NCI-H146 (cell line): ENCODE measurements at places on chromosomes 12 and 14.

GRCh38 chr14:105330491-105330895, 15.9 kb downstream of the PACS2 start:
- DNase-seq, result no peak

DNA sequence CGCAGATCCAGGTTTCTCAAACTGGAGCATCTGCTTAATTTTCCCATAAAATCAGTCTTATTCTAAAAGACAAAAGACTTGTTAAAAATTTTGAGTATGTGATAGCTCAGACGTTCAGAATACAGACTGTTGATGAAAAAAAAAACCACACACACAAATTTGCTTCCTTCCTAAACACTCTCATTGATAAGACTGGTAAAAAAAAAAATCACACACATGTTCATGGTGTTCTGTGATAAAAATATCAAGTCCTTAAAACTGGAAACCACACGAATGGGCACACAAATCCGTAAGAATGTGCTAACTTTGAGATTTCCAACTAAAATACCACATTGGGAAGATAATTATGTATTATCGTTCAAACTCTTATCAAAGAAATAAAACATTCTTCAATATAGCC, 6.7 kb upstream of the ARID4A start:
- no peak for DNase-seq

DNA sequence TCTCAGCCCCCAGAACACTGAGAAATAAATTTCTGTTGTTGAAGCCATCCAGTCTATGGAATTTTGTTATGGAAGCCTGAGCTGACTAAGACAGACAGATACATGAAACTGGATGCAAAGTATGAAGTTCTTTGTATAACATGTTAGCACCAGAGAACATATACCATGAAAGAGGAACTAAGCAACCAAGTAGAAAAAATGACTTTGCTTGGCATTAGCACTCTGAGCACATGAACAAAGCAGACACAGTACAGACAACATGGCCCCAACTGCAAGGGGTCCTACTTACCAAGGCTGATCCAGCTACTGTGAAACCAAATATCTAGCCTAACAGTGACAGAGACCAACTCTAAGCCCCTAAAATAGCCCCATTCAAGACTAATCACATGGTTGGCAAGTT, 13.8 kb downstream of the EXOC5 start:
- DNase-seq, result no peak

GRCh38 chr12:22059976-22060647, 14.1 kb downstream of the CMAS start:
- DNase-seq, result no peak

- DNase-seq, result no peak
Measured at GRCh38 chr12:89817501-89818226, 109.0 kb upstream of the ATP2B1 start.

DNA sequence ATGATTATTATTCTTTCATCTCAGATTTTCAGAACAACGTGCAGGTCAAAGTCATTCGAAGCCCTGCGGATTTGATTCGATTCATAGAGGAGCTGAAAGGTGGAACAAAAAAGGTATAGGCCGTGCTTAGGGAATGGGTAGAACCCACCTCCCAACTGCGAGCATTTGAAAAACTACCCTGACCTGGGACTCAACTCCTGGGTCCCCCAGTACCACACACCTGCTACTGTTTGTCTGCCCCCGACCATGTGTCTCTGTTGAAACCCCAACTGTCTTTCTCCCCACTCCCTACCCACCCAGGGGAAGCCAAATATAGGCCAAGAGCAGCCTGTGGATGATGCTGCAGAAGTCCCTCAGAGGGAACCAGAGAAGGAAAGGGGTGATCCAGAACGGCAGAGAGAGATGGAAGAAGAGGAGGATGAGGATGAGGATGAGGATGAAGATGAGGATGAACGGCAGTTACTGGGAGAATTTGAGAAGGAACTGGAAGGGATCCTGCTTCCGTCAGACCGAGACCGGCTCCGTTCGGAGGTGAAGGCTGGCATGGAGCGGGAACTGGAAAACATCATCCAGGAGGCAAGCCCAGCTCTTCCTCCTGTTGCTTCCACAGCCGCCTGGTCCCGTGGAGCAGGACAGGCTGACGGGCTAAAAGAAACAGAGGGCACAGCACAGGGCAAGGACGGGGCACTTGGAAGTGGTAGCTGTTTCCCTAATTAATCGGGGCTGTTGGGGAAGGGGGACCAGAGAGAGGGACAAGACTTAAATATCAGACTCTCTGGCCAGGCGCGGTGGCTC, 20.5 kb downstream of the AGAP2 start:
- DNase-seq, result no peak

DNA sequence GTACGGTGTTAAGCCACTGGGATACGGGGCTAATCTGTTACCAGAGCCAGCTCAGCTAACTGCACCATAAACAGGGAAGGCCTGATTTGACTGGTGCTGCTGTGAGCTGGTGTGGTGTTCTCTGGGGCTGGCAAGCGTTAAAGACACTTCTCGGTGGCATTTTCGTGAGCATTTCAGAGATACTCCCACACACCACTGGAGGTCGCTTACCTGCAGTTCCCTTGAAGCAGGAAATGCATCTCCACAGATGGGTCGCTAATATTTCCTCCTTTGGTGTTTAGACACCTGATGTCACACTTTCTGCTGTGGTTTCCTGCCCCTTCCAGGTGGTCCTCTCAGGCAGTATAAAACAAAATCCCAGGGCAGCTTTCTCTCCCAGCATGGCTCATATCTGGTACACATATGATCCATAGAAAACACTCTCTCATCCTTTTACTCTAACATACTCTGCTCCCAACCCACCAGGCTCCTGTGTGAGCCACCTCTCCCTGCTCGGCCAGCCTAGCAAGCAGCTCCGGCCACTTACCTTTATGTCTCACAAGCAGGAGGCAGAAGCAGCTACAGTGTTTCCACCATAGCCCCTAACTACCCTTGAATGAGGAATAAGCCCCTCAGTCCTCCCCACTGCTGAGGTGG, 129.9 kb upstream of the GRIN2B start:
- DNase-seq, result peak; percentile 11

DNA sequence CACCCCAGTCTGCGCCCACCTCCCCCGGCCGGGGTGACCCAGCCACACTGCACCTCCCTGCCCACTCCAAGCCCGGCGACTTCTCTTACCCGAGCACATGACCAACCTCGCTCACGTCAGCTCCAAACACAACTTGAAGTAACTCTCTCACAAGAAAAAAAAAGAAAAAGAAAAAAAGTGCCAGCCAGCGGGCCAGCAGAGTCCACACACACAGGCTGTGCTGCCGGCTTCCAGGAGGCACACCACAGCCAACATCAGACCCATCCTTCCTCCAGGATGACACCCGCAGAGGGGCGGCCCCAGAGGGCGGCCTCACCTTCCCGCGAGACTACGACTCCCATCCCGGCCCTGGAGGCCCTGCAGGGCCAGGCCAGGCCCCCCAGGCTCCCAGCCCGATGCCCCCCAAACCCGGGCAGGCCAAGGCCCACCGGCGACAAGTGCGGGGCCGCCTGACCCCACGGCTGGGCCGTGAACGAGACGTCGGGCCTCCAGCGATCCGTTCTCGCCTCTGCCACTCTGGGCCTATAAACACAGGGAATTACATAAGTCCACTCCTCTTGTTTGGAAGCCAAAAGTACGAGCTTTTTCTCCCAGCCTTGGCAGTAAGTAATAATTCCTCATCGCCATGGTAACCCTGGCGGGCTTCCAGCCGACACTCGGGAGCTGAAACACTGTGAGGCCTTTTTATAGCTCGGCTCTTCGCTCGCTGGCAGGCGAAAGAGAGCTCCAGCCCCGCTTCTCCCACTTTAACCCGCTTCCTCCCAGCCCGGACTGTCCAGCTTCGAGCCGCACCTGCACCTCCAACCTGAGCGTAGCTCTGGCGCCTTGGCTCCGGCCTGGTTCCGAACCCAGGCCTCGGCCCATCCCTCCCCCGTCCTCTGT, 49.1 kb downstream of the NCOR2 start:
- DNase-seq, result peak; percentile 91

DNA sequence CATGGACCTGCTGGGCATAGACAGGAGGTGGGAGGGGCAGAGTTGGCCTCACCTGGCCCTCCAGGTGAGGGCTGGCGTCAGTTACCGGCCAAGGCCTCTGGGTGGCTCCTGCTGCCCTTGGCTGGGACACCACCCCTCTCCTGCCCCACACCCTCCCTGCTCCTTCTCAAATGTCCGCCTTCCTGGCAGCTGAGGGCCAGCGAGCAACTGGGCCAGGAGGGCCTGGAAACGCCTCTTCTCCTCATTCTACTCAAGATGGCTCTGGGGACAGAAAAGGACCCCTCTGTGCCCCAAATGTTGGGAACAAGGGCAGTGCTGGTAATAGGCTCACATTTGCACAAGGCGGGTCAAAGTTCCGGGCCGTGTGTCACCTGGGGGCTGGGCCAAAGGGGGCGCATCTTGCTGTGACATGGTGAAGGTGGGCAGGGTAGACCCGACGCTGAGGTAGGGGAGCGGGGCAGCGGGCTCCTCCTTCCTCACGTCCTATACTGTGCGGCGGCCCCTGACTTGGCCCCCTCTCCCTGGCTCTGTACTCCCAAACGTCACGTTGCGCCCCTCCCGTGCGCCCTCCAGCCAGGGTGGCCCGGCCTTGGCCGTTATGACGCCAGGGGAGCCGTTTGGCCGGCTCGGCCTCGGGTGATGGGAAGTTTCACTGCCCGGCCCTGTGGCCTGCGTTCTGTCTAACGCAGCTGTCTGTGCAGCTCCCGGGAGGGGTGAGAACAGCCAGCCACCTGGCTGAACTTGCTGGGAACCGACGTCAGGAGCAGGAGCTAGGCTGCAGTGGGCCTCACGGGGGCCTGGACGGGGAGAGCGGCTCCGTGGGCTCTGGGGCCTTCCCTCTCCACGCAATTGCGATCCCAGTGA, 18.0 kb upstream of the DLK1 start:
- peak; percentile 76 for DNase-seq

- DNase-seq, result no peak
Measured at GRCh38 chr14:69083181-69083580, 69.7 kb downstream of the DCAF5 start.

DNA sequence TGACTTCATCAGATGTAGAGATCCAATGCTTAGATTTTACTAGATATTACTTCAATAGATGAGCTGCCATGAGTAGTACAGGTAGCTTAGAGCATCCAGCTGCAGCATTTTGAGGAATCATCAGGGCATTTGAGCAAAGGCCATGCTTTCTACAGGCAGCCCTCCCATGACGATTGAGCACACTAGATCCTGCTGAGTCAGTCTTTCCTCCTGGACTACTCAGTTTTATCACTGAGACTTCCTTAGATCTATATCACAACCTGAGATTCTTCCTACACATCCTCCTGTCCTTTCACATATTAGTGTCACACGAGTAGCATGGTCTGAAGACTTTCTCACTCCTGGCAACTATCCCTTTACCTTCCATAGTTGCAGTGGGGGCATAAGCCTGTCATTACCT, 1401.8 kb downstream of the FSCB start:
- DNase-seq, result no peak

DNA sequence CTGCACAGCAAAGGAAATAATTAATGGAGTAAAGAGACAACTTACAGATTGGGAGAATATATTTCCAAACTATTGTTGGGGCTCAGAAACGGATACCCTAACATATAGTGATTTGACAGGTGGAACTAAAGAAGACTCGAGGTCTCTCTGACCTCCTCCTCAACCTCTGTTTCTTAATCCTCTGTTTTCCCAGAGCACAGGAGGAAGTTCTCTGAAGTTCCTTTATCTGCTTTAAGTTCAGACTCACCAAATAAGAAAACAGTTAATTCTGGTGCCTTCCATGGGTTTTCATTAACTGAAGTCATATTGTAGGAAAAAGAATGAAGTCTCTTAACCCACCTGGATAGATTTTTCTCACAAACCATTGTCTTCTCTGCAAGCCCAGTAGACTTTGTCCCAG, 29.2 kb downstream of the CLEC2D start:
- DNase-seq, result no peak

DNA sequence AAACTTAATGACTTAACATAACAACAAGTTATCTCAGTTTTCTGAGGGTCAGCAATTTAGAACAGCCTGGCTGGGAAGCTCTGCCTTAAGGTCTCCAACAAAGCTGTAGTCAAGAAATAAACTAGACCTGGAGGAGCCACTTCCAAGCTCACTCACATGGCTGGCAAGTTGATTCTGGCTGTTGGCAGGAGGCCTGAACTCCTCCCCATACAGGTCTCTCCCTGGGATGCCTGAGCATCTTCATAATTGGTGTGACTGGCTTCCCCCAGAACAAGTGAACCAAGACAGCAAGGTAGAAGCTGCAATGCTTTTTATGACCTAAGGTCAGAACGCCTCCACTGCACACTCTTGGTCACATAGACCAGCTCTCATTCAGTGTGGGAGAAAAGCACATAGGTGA, 128.3 kb downstream of the SAMD4A start:
- DNase-seq, result no peak

- no peak for DNase-seq
Measured at GRCh38 chr14:22163051-22163450, 426.0 kb downstream of the DAD1 start.

- DNase-seq, result no peak
Measured at GRCh38 chr14:95287176-95287754, 32.4 kb downstream of the CLMN start.

DNA sequence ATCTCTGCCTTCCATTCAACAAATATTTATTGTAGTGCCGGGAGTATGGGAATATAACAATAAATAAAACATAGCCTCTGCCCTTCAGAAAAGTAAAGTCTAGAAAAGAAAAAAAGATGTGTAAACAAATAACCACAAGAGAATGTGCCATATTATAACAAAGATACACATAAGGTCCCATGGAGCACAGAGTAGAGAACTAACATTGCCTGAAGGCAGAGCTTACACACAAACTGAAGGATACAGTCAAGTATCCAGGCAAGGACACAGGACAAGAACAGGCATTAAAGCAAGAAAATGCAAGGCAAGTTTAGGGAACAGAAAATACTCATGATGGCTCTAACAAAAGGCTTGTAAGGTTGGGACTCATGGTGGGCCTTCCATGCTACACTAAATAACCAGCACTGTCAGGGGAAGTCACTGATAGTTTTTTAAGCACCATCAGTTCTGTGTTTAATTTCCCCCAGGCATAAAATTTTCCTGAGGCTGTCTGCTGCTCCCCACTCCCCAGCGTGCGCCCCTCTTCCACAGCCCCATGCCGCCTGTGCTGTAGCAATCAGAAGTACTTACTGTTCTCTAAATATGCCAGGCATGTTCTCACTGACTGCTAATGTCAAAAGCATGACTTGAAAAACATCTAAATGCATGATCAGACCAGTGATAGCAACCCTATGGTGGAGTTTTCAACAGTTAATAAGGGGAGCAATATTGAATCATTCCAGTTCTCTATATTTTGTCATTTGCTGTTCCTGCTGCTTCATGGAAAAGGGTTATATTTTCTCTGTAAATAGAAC, 77.8 kb downstream of the ANKS1B start:
- no peak for DNase-seq

DNA sequence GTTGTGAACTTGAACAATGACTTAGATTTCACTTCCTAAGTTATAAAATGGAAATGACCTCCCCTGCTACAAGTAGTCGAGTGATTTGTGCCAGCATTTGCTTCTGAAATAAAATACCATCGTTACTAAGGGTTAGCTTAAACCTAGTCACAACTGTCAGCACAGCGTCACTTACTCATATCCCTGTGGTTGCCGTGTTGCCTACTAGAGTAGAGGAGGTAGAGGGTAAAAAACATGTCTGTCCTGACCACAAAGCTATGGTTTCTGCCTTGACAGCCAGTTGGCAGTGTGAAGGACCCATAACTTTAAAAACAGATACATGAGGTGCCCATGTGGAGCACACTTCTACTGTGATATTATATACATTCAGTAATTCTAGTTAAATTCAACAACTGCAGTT, 234.2 kb upstream of the RGS6 start:
- DNase-seq, result no peak

- no peak for DNase-seq
Measured at GRCh38 chr12:93186131-93186530, 191.6 kb upstream of the NUDT4 start.

- no peak for DNase-seq
Measured at GRCh38 chr12:50934981-50935807, 17.1 kb upstream of the HIGD1C start.
